ENCODE measurements at places on chromosomes 12 and 14.

DNA sequence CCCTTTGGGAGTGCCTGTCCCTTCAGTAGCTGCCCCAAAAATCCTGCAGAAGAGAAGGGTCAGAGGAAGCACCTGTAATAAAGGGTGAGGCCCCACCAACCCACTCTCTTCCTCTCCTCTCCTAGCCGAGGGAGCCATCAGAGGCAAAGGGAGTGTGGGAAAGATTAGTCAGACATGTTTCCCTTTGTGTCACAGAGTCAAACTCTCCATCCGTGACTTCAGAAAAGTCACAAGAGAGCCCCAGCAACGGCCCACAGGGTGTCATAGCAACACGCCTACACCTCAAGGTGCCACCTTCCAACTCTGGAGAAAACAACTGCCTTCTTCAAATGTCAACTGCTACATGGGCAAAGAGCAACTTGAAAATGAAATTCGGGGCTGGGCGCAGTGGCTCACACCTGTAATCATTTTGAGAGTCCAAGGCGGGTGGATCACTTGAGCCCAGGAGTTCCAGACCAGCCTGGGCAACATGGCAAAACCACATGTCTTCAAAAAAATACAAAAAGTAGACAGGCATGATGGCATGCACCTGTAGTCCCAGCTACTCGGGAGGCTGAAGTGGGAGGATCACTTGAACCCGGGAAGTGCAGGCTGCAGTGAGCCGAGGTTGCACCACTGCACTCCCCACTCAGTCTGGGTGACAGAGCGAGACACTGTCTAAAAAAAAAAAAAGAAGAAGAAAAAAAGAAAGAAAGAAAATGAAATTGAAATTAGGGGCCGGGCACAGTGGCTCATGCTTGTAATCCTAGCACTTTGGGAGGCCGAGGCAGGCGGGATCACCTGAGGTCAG, 17.7 kb upstream of the CD27 start:
- DNase-seq = no peak

DNA sequence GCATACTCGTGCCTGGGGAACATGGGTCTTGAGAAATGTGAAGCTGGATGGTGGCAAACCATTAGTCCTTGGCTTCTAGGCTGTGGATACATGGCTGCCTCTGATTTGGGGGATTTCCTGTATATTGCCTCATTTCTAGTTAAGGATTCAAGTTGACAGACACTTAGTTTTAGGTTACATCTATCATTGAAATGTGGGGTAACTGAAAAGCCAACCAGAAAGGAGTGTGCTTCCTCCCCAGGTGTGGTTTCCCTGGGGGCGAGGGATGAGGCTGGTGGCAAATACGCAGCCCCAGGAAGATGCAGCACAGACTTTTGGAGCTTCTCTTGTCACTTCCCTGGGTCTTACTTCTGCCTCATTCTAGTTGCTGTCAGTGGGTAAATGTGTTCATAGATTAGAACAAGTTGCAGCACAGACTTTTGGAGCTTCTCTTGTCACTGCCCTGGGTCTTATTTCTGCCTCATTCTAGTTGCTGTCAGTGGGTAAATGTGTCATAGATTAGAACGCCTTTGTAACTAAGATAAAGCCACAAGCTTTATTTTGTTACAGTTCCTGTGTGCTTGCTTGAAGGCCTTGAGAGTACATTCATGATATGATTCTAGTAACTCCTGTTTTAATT, 85.1 kb downstream of the BORCS5 start:
- DNase-seq = no peak

DNA sequence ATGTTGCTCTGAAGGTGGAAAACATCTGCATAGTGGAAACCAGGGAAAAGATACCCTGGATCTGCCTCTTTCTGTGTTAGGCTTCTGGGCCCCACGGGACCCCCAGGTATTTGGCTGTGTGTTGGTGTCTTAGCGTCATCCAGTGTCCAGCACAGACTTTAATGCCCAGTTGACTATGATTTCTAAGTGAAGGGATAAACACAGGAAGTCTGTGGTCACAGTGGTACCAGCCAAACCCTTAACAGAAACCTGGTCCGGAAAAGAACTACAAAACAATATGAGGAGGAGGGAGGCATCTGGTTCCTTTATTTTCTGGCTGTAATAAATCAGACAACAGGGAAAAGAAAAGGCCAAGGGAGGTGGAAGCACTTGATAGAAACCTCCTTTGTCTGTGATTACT, 56.4 kb downstream of the CMKLR1 start:
- no peak for DNase-seq

GRCh38 chr12:94262228-94263010, 114.0 kb downstream of the PLXNC1 start:
- DNase-seq = no peak

DNA sequence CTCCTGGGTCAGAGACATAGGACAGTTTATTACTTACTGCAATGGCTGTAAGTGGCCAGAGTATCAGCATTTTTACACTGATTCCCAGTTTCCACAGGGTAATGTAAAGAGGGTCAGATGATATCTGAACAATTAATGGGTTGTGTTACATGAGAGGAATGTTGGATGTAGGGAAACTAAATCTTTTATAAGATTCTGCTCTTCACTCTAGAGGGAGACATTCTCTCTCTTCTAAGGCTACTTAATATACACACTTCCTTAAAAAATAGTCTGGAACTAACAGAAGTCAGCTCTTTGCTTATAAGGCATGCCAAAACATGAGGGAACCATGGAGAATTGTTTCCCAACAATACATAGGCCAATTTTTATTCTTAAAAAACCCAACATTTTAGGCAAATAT, 389.8 kb downstream of the ETNK1 start:
- no peak for DNase-seq

GRCh38 chr14:103659631-103660030, 30.6 kb downstream of the KLC1 start:
- DNase-seq = no peak

GRCh38 chr14:70663707-70664179, 22.0 kb downstream of the TTC9 start:
- no peak for DNase-seq

DNA sequence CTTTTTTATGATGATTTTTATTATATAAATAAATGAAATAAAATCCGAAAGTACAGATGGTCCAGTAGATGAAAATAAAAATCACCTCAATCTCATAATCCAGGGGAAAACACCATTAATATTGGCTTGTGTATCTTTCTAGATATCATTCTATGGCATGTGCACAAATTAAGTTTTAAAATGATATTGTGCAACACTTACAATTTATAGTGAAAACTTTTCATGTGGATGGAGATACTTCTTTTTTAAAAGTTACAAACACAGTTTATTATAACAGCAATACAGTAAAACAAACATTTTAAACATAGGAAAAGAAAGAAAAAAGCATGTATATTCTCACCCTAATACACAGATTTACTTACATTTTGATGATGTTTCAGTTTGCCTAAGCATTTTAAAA, 98.9 kb upstream of the RMST start:
- no peak for DNase-seq
